Fibroblast of skin of left quadriceps (primary cell): ENCODE measurements at places on chromosomes 16 and 17.

DNA sequence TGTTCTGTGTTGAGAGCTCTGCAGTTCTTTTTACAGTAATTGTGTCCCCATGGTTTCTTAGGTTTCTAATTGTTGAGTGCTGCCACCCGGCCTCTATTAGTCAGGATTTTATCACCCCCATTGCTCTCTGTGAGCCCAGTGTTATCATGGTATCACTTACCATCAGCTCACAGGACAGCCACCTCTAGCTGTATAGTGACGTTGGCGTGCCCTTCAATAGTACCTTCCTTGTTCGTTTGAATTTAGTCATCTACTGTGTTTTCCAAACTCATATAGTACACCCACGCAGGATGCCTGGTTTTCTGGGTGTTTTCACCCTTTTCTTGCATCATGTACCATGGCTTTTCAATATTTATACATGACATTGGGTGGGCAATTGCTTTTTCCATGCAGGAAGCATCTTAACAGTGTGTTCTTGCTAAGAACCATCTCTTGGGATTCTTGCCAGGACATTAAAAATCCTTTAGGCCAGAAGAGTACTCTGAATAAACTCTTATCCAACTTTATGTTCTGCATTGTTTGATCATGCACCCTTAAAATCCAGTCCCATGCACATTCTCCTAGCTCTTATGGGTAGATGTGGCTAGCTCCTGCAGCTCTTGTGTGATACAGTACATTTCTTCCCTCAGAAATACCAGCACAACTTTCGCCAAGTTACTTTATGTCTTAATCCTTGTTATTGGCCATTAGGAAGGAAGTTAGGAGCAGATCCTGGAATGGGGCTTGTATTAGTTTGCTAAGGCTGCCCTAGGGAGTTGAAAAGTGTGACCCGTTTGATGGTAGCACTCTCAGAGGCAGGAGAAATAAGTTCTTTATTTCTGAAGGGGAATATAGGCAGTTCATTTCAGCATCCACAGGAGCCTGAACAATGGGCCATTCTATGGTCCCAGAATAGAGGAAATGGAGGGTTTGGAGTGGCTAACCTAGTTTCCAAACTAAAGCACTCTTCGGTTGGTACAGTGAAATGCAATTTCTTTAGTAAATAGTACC is 11.3 kb upstream of the ABCA10 start:
- no peak for DNase-seq

DNA sequence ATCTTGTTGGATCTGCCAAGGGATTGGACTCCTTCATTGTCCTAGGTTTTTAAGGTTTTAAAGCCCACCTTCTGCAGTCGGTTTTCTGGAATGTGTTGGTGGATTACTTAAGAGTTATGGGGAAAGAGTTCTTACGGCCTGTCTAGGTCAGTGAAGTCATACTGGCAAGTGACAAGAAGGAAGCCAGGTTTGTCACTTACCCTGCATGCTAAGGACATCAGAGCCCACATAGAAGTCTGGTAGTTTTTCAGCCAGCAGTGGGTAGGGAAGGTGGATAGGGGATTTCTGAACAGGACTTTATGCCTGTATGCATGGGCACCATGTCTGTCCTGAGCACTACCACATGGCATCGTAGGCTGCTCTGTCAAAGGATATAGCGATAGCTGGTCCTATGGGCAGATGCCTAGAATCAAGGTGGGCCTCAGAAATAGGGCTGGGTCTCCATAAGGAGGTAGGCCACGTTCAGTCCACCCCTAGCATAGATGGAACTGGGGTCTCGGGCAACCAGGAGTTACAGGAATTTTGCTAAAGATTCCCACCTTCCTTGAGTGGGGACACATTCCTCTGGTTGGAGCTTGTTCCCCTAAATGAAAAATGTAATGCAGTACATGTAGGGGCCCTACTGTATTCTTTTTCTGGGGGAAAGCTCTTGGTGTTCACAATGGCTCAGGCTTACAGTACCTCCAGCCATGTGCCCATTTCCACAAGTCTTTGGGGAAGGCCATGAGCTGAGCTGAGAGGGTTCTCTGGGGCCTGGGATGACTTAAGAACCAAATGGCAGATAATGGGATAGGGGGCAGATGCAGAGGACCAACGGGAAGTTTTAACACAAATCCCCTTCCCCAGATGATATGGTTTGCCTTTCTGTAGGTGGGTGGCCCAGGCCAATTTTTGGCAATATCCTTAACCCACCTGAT is 27.5 kb downstream of the TRPV2 start:
- no peak for DNase-seq

GRCh38 chr17:76003915-76004314 is 3.3 kb downstream of the CDK3 start:
- no peak for DNase-seq

DNA sequence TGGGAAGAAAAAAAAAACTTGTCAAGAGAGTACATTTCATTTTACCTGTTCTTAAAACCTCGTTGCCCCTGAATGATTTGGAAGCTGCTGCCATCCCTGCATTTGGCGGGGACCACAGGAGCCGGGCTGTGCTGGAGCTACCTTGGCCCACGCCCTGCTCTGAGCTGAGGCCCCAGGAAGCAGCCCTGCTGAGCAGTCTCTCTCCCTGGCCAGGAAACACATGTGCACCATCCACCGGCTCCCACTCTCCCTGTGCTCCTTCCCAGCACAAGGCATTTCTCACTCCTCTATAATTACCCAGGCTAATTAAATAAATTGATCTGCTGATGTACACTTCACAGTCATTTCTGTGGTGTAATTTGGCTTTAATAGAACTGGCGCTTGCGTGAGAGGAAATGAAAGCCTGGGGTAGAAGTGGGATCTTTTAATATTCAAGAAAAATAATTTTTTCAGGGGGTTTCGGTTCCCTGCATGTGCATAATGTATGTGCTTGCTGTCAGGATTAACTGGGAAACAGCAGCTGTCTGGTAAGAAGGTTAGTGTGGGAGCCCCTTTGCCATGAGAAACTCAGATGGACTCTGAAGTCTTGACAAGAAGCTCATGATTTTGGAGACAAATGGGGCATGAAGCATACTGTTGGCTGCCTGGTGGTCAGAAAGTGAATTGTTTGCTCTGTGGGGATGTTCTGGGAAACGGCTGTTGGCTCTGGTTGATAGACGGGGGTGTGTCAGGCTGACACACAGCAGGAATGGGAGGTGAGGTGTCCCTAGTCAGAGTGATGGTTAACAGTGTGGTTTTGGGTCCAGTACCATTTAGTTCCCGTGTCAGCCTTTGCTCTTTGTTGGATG is 252.3 kb upstream of the EEF2KMT start:
- no peak for DNase-seq

DNA sequence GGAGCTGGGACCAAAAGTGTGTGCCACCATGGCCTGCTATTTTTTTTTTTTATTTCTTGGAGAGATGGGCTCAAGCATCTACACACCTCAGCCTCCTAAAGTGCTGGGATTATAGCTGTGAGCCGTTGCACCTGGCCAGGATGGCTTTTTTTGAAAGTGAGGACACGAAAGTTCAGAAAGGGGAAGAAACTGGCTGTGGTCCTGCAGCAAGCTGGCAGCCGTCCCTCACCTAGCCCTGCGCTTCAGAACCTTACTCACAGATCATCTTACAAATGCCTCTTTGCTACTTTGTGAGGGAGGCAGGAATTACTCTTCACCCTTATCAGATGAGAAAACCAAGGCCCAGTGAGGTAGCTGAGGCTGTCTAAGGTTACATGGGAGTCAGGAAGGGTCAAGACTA is 4.5 kb upstream of the PPY start:
- DNase-seq, result no peak

DNA sequence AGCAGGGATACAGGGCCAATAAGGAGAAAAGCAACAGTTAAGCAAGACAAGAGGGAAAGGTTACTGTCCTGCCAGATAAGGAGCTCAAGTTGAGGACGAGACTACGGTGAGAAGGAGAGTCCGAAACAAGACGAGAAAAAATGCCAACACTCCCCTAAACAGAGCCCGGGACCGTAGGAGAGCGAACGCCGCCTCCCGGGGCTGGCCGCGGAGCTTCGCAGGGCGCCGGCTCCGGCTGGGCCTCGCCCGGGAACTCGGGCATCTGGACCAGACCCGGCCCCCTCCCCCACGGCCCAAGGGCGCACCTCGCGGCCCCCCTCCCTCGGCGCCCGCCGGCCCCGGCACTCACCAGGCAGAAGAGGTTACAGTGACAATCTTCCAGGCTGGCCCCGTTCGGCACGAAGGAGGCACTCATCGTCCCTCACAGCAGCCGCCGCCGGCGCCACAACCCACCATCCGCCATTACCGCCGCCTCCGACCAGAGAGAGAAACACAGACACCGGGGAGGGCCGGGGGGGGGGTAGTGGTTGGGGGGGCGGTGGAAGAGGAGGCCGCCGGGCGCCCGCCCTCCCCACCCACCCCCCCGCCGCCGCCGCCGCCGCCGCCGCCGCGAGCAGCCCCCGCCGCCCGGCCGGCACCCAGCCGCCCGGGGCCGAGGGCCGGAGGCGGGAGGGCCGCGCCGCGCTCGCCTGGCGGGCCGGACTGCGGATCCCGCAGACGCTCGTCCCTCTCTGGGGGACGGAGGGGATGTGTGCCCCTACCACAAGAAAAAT is at the start of gene MED13:
TSS of gene MED13 (minus strand) at position 488 of the 773 bp plus-strand sequence. CDS start at position 415, 73 bp downstream.
- DNase-seq, result no peak

DNA sequence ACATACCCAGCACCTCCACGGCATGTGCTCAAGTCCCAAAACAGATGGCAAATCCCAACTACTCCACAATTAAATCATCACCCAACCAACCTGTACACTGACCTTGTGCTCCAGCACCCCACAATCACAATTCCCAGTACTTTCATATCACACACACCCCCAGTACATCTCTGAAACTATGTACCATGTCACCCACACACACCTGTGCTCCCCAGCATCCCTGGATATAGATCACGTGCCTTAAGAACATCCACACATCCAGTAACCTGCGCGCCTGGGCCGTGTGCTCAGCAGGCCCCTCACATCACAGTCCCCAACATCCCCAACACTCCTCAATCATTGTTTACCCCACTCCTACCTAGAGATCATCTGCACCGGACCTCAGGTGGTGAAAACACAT is 2.1 kb downstream of the NLGN2 start:
- no peak for DNase-seq

DNA sequence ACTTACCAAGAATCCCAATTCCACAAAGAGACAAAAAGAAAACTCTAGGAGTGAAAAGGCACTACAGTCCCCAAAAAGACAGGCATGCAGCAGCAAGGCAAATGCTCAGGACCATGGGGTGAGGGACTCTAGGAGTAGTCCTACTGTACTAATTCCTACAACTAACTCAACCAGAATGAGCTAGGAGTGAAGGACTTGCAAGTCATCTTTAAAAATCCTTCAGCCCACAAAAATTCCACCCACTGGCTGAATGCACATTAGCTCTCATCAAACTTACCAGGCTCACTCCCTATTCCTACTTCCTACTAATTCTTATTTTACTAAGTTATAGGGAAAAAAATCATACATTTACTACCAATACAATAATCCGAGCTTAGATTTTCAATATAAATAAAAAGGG is 141.7 kb upstream of the C17orf78 start:
- no peak for DNase-seq

GRCh38 chr17:57294629-57295501 is 38.5 kb downstream of the MSI2 start:
- no peak for DNase-seq
